CD8-positive, alpha-beta memory T cell (primary cell): ENCODE measurements at places on chromosomes 16 and 17.
A peak's percentile ranks its signal among the peaks of the same experiment; 100 is the strongest.

- no peak for DNase-seq
Measured at GRCh38 chr17:76540381-76541300, 797 bp downstream of the PRCD start.

- DNase-seq = no peak
Measured at GRCh38 chr16:79982361-79982760, 381.8 kb upstream of the MAF start.

DNA sequence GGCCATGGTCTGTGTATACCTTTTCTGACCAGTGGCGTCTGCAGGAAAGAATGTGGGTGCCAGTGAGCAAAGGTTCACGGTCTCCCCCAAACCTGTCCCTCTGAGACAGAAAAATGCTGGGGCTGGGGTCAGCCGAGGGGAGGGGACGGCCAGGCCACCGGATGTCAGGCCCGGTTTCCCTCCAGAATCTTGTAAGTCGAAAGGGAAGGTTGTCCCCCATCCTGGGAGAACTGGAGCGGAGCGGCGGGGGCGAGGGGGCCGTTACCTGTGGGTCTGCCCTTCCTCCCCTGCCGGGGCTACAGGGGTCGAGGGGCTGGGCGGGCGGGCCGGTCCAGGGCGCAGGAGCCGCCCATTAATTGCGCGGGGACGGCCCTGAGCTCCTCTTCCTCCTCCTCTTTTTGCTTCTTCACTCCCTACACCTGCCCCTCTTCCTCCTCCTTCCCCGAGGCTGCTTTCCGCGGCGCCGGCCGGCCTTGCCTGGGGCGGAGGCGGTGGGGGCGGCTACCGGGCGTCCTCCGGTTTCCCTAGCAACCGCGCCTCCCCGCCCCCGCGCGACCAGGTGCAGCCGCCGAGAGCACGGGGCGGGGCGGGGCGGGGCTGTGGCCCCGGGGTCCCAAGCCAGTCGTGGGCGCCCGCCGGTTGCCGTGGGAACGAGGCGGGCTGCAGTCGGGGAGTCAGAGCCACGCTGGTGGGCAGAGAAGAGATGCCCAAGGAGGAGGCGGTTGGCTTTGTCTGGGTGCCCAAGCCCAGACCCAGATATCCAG, at the start of gene MARCHF10:
Gene MARCHF10 (minus strand): TSS at position 503 of the 764 bp plus-strand sequence. CDS start 6,579 bp downstream, outside the sequence.
- DNase-seq = no peak

DNA sequence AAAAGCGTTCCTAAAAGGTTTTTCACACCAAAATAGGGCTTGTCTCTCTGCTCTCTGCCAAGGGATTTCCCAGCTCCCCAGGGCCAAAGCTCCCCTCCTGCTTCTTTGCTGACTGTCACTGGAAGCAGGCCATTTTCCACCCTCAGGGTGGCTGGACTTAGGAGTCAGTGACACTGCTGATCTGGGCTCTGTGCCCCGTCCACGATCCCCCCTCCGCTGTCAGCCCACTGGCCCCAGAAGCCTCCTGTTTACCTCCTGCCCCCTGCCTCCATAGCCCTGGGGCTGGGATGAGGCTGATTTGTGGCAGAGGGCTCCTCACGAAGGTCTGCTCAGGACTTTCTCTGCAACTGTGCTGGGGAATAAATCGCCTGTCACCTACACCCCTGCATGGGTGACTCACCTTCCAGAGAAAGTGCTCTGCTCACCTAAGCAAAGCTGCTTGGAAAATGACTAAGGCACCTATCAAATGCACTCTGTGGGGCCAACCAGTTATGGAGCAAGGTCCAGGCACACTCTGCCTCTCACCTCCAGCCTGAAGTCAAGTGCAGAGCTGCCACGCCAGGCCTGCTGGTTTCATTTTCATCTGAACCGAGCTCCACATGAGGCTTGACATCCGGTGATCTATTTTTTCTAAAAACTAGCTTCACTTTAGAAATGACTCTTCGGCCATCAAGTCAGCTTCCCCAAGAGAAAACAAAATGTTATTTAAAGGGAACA, 4.9 kb downstream of the MAP3K14 start:
- peak; percentile 64 for DNase-seq
